Left kidney (tissue), 8 donors: ENCODE measurements at places on chromosomes 5 and 9.

GRCh38 chr5:178590141-178590923, at the start of gene COL23A1:
COL23A1 (minus strand) TSS chr5:178590393.
- peak; percentile 75 for DNase-seq

DNA sequence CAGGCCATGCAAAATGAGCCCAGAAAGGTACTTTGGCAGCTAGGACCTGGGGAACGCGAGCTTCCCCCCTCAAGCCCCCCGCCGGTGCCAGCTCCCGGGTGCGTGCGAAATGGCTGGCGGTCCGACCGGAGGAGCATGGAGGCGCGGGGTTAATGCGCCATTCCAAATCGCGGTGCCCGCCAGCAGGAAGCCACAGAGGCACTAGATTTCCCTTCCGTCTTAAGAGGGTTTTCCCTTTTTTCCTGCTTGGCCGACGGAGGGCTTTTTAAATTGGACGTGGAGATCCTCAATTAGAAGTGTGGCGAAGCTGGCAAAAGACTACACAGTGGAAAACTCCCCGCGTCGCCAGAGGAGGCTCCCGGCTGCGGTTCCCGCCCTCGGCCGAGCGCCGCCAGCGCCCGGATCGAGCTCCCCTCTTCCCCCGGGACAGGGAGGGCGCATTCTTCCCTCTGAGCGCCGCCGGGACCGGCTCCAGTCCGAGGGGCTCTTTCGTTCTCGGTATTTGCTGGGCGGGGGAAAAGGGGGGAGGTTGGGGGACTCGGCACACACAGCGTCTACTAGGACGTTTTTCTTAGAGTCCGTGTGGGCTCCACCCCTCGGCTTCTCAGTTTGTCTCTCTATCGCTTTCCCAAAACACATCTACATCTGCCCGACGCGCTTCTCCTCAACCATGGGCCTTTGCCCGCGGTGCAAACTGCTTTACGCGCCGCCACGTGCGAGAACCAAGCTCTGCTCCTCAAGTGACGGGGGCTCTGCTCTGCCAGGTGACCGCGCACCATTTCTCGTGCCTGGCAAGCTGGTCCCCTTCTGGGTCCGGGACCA, 3.0 kb downstream of the GDNF start:
- DNase-seq, result no peak

DNA sequence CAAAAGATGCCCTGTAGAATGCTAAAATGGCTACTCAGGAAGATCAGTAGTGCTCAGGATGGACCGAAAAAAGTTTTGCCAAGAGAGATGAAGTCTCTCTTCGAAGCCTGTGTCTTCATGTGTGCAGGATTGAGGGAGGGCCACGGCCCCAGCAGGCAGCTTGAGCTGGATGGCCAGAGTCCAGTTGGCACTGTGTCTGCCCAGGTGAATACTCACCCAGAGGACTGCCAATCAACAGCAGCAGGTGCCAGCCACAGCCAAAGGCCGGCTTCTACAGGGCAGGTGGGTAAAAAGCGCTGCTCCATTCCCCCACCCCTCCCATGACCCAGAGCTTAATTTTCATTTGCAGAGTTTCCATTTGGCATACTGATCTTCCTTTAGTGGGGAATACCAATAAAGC, 287.9 kb upstream of the ZNF608 start:
- DNase-seq, result no peak

GRCh38 chr5:59133764-59134261, 550.9 kb downstream of the RAB3C start:
- DNase-seq, result no peak

DNA sequence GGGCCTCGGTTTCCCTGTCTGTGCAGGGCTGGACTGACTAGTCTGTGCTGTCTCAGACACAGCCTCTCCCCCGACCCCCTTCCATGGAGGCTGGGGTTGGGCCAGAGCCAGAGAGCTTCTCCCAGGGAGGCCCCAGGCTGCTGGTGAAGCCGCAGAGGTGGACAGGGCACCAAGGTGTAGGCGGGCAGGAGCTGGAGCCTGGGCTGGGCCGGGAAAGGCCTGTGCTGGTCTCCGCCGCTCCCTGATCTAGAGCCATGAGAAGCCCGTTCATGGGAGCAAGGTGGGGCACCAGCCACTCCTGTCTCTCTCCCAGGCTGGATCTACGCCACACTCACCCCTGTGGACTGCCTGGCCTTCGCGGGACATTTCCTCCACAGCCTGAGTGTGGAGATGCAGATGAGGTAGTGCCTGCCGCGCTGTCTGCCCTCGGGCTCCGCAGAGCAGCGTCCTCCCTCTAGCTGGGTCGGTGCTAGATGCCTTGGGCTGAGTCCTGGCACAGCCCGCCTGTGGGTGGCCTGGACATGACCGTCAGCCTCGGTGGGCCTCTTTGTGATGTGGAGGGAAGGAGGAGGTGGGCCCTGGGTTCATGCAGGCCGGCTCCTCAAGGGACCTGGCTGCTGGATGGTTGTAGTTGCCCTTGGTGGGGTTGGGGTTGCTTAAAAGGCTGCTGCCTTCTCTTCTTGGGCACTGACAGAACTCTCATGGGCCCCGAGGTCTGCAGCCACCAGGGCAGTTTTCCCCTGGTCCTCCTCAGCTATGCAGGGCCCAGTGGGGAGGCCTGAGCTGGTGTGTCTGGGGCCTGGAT, 79.4 kb downstream of the PHF2 start:
- DNase-seq, result no peak

DNA sequence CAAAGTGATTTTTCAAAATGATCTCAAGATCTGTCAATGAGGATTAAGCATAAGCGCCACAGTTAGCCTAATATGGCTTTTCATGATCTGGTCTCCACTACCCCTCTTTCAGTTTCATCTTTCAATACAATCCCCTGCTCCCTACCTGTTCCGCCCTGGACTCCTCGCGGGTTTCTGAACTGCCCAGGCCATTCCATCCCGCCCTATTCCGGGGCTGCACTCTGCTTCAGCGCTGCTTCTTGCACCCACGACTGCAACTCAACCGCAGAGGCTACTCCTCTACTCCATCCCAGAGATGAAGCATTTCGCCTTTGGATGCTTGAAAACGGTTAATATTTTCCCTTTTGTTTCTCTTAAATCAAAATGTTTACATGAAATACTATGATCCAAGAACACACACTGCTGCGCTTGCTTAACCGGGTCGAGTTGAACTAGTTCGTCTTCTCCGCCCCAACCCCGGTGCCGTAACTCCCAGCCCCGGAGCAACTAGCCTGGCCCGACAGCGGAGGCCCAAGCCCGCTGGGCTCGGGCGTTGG, 716 bp upstream of the OTULIN start:
- no peak for DNase-seq

- no peak for DNase-seq
Measured at GRCh38 chr9:112532427-112532826, 45.8 kb downstream of the KIAA1958 start.

- DNase-seq, result no peak
Measured at GRCh38 chr5:113273948-113274347, 160.8 kb downstream of the TSSK1B start.

- no peak for DNase-seq
Measured at GRCh38 chr9:72721067-72721466, 199.7 kb downstream of the TMC1 start.

- no peak for DNase-seq
Measured at GRCh38 chr9:33765411-33765810, 29.9 kb upstream of the PRSS3 start.

DNA sequence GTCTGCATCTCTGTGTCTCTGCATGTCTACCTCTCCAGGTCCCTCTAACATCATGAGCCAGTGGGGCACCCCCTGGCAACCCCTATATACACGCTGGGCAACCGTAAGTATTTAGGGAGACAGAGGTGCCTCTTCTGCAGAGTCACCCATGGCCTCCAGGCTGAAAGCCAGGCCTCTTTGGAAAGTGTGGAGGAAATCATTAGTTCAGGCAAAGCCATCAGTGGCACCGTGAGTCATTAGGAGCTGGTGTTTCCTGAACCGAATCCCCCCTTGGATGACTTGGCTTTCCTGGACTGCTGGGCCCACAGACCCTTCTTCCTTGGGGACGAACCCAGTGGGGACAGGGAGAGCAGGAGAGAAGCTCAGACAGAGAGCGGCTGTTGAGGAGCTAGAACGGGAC, 174.8 kb downstream of the OLFM1 start:
- no peak for DNase-seq

DNA sequence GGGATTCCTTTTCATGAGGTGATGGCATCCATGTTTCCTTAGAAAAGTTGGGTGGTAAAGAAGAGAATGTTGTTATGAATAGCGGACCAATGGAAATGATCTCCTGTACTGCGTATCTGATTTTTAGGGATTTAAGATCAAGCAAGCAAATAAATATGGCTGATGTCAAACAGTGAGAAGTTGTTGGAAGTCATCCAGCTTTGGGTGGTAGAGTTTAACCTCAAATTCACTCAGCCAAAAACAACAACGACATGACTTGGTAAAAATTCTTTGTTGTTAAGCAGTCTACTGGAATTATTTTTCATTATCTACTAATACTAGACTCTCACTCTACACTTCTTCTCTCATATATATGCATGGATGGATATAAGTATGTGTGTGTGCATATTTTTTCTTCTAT, 426.5 kb downstream of the CTNND2 start:
- DNase-seq, result no peak

- no peak for DNase-seq
Measured at GRCh38 chr9:101442318-101442717, 6.7 kb upstream of the ALDOB start.

DNA sequence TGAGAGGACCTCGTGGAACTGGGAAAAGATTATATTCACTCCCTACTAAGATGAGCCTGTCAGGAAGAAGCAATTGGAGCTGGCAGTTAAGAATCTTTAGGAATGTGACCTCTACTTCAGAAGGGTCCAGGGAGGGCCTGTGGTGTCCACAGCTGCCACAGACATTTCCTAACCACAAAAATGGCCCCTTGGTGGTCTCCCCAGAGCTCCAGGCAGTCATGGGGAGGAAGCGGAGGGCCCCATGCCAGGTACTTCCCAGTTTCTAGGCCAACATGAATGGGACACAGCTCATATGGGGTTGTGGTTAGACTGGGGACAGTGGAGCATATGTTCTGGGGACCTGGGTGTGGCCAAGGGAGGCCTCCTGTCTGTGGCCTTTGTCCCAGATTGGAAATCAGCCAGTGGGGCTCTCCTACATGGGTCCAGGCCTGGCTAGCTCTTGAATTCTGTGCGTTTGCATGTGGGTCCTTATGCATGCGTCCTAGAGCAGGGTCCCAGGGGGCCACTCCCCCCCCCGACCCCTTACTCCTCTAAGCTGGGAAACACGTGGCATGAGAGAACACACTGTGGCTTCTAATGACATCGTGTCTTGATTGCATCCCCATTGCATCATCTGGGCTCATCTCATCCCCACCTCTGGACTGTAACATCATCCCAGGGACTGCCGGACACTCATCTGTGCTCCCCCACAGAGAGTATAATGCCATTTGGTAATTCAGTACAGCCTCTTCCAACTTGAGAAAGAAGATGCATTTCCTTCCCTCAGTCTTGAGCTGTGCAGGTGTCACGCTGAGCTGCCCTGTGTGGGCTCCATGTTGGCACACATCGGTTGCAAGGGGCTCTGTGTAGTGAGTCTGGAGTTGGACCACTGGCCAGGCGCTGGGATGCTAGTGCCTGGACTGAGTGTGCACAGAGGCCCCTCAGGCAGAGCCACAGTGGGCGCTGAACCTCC, 31.3 kb downstream of the IRF1 start:
- DNase-seq, result no peak

- no peak for DNase-seq
Measured at GRCh38 chr9:136105398-136106135, 10.5 kb upstream of the NACC2 start.

DNA sequence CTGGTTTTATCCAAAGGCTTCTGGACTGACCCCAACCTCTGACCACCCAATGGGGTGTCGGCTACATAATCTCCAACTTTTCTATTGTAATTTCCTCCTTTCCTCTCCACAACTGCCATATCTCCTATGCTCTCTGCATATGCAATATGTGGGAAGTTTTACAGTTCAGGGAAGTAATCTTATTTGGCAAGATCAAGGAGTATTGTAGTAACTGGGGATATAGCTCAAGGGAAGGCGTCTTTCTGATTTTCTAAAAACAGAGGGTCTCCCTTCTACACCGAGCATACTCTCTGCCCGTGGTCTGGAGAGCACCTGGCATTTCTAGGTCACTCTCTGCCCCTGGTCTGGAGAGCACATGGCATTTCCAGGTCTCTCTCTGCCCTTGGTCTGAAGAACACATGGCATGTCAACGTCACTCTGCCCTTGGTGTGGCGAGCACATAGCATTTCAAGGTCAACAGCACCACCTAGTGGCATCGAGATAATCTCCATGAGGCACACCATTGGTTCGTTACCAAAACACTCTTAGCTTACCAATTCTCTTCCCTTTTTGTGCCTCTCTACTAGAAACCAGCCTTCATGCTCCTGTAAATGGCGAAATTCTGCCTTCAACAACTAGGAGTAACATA, 616.4 kb upstream of the NUDT12 start:
- no peak for DNase-seq

GRCh38 chr9:73042155-73042554, 89.3 kb upstream of the ALDH1A1 start:
- no peak for DNase-seq

- no peak for DNase-seq
Measured at GRCh38 chr5:135678640-135679268, 100.0 kb upstream of the CXCL14 start.

- peak; percentile 57 for DNase-seq
Measured at GRCh38 chr5:74272024-74272775, 368.3 kb downstream of the ENC1 start.
